ENCODE measurements at places on chromosomes 1 and 21. TPM values are rescaled to one million over a fixed set of nuclear protein-coding genes. Genes with fewer than 3 reads are reported as not detected.

TAL1 gene
- 4.3 TPM for total RNA-seq

FCRL4 gene
- not detected for total RNA-seq

OLIG2 gene
- not detected for total RNA-seq

ANKRD45 gene
- 0.25 TPM for total RNA-seq

- H3K27me3 ChIP-seq, result peaks cover 5% of the 10 kb centered on the region
- DNase-seq, result no peak
- H3K27ac ChIP-seq, result no peak overlapping the region
- H3K4me3 ChIP-seq, result no peak overlapping the region
Observed at GRCh38 chr1:23836037-23836436, 10.8 kb upstream of the HMGCL start.

DNA sequence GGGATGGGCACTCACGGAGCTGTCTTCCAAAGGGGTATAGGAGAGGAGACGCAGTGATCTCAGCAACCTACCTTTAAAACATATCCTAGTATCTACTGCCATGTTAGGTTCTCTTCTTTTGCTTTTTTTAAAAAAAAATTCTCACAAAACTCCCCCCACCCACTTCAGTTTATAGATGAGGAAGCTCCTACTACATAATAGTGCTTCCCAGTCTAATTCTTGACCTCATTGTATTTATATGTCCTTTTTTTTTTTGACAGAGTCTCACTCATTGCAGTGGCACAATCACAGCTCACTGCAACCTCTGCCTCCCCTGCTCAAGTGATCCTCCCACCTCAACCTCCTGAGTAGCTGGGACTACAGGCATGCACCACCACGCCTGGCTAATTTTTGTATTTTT, 99.9 kb downstream of the OSBPL9 start:
- peaks cover 4% of the 10 kb centered on the region for H3K4me1 ChIP-seq
- no peak overlapping the region for H3K27ac ChIP-seq
- H3K36me3 ChIP-seq, result no peaks in the 10 kb centered on the region
- DNase-seq, result no peak

DNA sequence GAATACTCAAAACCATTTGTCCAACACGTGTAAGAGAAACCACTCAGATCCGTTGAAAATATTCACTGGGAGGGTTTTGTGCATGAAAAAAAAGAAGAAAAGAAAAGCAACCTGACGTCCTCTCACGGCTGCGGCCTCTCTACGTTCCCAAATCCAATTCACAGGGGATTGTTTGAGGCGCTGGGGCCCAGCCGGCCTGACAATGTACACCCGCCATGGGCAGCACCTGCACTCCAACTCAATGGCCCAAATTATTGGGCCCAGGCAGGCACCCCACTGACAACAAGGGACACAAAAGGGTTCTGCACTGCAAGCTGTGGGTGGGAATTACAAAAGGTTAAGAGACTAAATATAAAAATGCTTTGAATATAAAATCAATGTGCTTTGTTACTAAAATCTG, 41.5 kb downstream of the MORN1 start:
- DNase-seq, result peak; percentile 5
- no peaks in the 10 kb centered on the region for H3K27me3 ChIP-seq
- no peaks in the 10 kb centered on the region for H3K36me3 ChIP-seq

DNA sequence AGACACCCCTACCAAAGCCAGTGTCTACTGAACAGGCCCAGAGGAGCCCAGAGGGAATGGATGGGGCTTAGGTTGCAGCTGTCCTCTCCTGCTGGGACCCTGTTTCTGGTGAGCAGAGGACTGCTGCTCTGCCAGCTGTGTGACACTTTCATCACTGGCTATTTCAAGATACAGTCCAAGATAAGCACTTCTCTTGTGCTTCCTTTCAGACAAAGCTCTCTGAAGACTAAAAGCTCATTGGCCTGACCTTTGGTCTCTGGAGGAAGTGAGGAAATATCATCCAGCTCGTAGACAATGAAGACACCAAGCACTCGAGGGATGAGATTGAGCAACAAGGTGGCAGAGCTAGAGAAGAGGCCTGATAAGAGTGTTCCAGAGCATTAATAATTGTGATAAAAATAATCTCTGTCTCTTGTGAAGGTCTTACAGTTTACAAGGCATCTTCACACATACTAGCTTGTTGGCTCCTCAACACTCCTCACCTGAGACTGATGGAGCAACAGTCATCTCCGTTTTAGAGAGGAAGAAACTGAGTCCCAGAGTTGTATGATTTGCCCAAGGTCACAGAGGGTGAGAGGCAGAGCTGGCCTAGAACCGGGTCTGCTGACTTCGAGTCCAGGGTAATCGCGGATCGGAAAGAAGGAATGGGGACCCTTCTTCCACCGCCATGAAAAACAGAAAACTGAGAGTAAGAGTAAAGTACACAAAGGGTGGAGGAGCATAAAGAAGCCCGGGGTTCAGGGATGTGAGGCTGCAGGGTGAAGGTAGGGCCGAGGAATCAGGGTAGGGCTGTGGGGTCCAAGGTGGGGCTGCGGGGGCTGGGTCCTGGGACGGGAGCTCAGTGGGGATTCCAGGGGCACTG, 666 bp downstream of the PAFAH2 start:
- no peaks in the 10 kb centered on the region for H3K36me3 ChIP-seq
- no peaks in the 10 kb centered on the region for H3K27me3 ChIP-seq
- no peak for DNase-seq
- H3K27ac ChIP-seq, result peak overlapping the region; percentile 92
- peaks cover 22% of the 10 kb centered on the region for H3K4me1 ChIP-seq
- H3K4me3 ChIP-seq, result peak overlapping the region; percentile 84

DNA sequence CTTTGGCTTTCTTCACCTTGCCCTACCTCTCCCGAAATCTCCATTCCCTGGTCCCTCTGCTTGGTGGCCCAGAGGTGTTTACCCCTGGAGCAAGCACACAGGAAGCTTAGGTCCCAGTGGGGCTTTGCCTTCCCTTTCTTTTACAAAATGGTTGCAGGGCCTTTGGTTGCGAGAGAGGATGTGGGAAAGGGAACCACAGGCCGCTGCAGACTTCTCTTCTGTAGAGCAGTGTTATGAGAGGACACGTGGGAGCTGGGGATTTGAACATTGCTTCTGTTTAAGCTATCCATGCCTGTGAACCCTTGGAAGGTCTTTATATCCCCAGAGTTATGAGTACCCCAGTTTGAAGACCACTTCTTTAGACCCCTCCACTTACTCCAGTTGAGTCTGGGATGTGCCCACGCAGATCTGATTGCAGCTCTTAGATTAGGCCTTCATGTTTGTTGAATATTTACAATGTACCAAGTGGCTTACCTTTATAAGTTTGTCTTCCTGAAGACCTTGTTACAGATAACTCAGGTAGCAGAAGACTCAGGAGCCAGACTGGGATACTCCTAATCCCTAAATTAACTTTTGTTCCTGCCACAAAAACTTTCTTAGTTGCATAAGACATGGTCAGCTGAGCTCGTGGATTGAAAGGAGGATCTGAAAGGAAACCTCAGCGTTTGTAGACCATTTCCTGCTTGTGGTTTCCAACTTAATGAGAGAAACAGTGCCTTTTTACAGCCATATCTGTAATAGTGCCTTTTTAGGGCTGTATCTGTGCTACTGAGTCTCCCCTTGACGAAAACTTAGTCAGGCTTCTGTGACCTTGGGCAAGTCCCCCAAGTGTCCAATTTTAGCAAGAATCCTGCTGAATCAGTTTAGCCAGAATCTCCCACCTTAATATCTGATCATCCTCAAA, 21.9 kb upstream of the IVNS1ABP start:
- no peak for DNase-seq
- H3K4me1 ChIP-seq, result no peaks in the 10 kb centered on the region
- H3K36me3 ChIP-seq, result no peaks in the 10 kb centered on the region
- no peak overlapping the region for H3K4me3 ChIP-seq
- no peaks in the 10 kb centered on the region for H3K27me3 ChIP-seq
- peak overlapping the region; percentile 35 for H3K27ac ChIP-seq

GRCh38 chr1:217839161-217839560, 208.0 kb downstream of the SPATA17 start:
- H3K36me3 ChIP-seq, result no peaks in the 10 kb centered on the region
- H3K4me1 ChIP-seq, result no peaks in the 10 kb centered on the region
- H3K27me3 ChIP-seq, result no peaks in the 10 kb centered on the region
- no peak for DNase-seq
- H3K27ac ChIP-seq, result no peak overlapping the region
- no peak overlapping the region for H3K4me3 ChIP-seq

GRCh38 chr1:187691439-187691838, 862.7 kb downstream of the PLA2G4A start:
- no peaks in the 10 kb centered on the region for H3K36me3 ChIP-seq
- H3K4me1 ChIP-seq, result no peaks in the 10 kb centered on the region
- H3K4me3 ChIP-seq, result no peak overlapping the region
- H3K27me3 ChIP-seq, result no peaks in the 10 kb centered on the region

Measured in left ventricle myocardium inferior (tissue), 1 donor.